ENCODE measurements at places on chromosomes 7 and 10.

- peak; percentile 7 for DNase-seq
Measured at GRCh38 chr7:111560773-111561653, 1.3 kb downstream of the IMMP2L start.

DNA sequence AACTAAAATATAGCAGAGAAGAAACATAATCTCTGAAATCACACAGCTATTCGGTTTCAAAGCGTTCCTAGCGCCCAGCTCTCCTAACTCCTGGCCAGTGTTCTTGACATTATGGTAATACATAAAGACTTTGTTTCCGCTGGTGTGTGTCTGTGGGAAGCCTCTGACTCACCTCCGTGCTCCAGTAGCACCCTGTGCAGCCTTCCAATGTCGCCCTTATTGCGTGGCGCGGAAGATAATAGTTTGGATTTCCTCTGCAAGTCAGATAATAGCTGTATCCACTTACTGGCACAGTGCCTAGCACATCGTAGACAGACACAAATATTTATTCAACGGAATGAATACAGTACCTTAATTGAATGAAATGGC, 570 bp downstream of the BMS1 start:
- DNase-seq = peak; percentile 51

GRCh38 chr7:133502498-133502897, 249.6 kb downstream of the EXOC4 start:
- DNase-seq = no peak

GRCh38 chr10:93062514-93063143, 2.0 kb downstream of the CYP26C1 start:
- no peak for DNase-seq

- DNase-seq = no peak
Measured at GRCh38 chr7:16636555-16637101, 8.9 kb downstream of the ANKMY2 start.

DNA sequence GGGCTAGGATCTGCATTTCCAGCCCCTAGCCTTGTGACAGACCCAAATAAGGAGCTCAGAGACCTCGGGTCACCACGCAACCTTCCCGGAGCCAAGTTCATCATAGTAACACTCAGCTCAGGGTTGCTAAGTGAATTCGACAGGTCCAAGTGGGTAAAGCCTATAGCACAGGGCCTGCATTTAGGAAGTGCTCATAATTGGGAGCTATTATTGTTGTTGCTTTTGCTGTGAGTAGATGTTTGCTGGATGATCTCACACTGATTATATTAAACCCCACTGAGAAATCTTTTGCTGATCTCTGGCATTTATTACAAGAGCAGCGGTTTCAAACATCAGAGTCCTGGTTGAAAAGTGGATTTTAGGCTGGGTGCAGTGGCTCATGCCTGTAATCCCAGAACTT, 20.3 kb upstream of the SAR1A start:
- no peak for DNase-seq

DNA sequence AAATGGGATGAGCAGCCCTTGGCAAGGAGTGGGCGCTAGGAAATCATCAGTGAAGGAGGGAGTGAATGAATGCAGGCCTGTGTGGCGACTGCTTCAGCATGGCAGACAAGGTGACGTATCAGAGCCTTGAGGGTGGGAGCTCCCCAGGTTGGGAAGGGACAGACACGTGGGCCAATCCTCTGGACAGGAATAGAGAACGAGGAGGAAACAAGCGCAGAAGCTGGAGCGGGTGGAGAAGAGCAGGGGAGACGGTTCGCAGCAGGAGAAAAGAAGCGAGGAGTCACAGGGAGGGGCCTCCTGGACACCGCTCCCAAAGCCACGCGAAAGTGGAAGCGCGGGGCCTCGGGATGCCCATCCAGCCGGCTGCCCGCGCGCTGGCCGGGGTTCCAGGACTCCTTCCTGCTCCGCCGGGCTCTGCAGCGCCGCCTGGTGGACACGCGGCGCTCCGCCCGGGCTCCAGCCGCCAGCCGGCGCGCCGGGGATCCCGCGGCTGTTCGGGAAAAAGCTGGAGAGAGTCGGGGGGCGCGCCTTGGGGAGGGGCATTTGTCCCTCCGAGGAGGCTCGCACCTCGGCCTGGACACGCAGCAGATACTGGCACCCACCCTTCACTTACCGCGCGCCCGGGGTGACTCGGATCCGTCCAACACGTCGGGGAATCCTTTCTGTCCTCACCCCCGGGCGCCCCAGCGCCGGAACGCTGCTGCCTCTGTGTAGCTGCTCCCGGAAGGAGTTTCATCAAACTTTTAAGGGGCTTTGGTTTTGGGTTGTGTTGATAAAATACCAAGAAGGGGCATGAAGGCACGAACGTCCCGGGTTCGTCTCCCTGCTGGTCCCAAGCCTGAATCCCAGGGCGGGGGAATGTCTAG, 6.3 kb downstream of the ZNF503 start:
- no peak for DNase-seq

GRCh38 chr10:80760914-80761371, 223.2 kb downstream of the SH2D4B start:
- DNase-seq = no peak

DNA sequence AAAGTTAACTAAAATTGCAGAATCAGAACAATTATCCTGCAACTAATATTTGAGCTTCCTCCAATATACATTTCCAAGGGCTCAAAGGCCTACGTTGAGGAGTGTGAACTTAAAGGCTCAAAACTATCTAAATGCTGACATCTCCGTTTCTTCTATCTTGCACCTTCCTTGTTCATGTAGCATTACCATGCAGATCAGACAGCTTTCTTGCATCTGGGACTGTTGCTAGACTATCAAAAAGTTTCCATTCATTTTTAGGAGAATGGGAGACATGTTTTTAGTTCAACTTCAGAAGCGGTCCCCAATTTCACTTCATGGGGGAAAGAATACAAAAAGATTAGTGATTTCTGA, 2.9 kb downstream of the ANKRD1 start:
- no peak for DNase-seq

Measured in Kasumi-1 (cell line).